ENCODE measurements at places on chromosomes 3 and 15. TPM values are rescaled to one million over a fixed set of nuclear protein-coding genes. Genes with fewer than 3 reads are reported as not detected.

Gene DCLK3
- 0.83 TPM for polyA plus RNA-seq

Gene DNAH12
- polyA plus RNA-seq: 0.89 TPM

Gene FSIP1
- 1.7 TPM for polyA plus RNA-seq

Gene SEMA3G
- 30.3 TPM for polyA plus RNA-seq

Gene TPRG1
- polyA plus RNA-seq: 0.45 TPM

Gene ACVR2B
- polyA plus RNA-seq: 13.2 TPM

Gene TEX264
- polyA plus RNA-seq: 65.1 TPM

Gene HTR3E
- polyA plus RNA-seq: not detected

Gene LDHAL6B
- polyA plus RNA-seq: 0.33 TPM

Gene SLC28A1
- polyA plus RNA-seq: 5.9 TPM

Gene BTD
- polyA plus RNA-seq: 24.7 TPM

Gene NCEH1
- polyA plus RNA-seq: 4.8 TPM

Gene FBXL2
- polyA plus RNA-seq: 26.0 TPM

All from left renal cortex interstitium (tissue), 4 donors.